Naive thymus-derived CD8-positive, alpha-beta T cell (primary cell): ENCODE measurements at places on chromosomes 1 and 21. TPM values are rescaled to one million over a fixed set of nuclear protein-coding genes. Genes with fewer than 3 reads are reported as not detected.

GRCh38 chr1:39925721-39926342 lies 24.1 kb upstream of the MYCL start:
- H3K4me1 ChIP-seq, result no peaks in the 10 kb centered on the region
- H3K27me3 ChIP-seq, result no peaks in the 10 kb centered on the region
- DNase-seq, result no peak
- H3K36me3 ChIP-seq, result no peaks in the 10 kb centered on the region

Gene SMIM11
- 8.2 TPM for total RNA-seq

GRCh38 chr1:20731057-20731991 lies 1.2 kb downstream of the SH2D5 start:
- no peaks in the 10 kb centered on the region for H3K36me3 ChIP-seq
- H3K4me3 ChIP-seq, result peak overlapping the region; percentile 82
- peaks cover 31% of the 10 kb centered on the region for H3K27me3 ChIP-seq
- H3K4me1 ChIP-seq, result peaks cover 18% of the 10 kb centered on the region

Gene CAPN9
- total RNA-seq, result not detected

Gene BTG3
- 17.7 TPM for total RNA-seq

- H3K27ac ChIP-seq, result no peak overlapping the region
- no peak overlapping the region for H3K4me3 ChIP-seq
- H3K36me3 ChIP-seq, result peaks cover 4% of the 10 kb centered on the region
- H3K4me1 ChIP-seq, result peaks cover 50% of the 10 kb centered on the region
- H3K27me3 ChIP-seq, result no peaks in the 10 kb centered on the region
Observed at GRCh38 chr1:151982300-151983005, 11.2 kb downstream of the S100A10 start.

DNA sequence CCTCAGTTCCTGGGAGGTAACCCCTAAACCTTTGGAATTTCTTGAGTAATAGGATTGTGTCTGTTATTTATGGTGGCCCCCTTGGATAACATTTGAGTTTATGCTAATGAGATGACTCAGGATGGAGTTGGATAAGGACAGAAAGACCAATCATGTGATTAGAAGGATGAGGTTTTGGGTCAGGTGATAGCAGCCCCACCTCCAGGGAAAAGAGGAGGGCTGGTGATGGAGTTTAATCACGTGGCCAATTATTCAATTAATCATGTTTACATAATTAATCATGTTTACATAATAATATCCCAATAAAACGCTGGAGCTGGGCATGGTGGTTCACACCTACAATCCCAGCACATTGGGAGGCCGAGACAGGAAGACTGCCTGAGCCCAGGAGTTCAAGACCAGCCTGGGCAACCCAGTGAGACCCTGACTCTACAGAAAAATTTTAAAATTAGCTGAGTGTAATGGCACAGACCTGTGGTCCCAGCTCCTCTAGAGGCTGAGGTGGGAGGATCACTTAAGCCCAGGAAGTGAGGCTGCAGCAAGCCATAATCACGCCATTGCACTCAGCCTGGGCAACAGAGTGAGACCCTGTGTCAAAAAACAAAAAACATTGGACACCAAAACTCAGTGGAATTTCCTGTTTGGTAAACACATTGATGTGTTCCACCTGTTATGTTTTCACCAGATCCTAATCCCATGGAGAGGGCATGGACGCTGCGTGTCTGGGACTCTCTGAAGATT lies 73.3 kb downstream of the NUP210L start:
- peaks cover under 1% of the 10 kb centered on the region for H3K36me3 ChIP-seq
- no peak overlapping the region for H3K4me3 ChIP-seq
- H3K4me1 ChIP-seq, result no peaks in the 10 kb centered on the region

Gene PRR9
- total RNA-seq, result not detected

- no peak overlapping the region for H3K27ac ChIP-seq
- H3K4me1 ChIP-seq, result no peaks in the 10 kb centered on the region
- DNase-seq, result no peak
- H3K4me3 ChIP-seq, result no peak overlapping the region
- H3K36me3 ChIP-seq, result no peaks in the 10 kb centered on the region
Observed at GRCh38 chr21:33317145-33317544, 7.6 kb upstream of the IFNAR1 start.

Gene ABCA4
- not detected for total RNA-seq

GRCh38 chr1:204633665-204634064 lies 51.9 kb downstream of the LRRN2 start:
- no peak for DNase-seq
- H3K27ac ChIP-seq, result no peak overlapping the region
- H3K4me1 ChIP-seq, result no peaks in the 10 kb centered on the region
- H3K4me3 ChIP-seq, result no peak overlapping the region
- H3K27me3 ChIP-seq, result peaks cover 7% of the 10 kb centered on the region
- no peaks in the 10 kb centered on the region for H3K36me3 ChIP-seq

Gene GPR3
- total RNA-seq, result not detected

GRCh38 chr21:45365608-45366241 lies 39.2 kb upstream of the COL18A1 start:
- peaks cover 2% of the 10 kb centered on the region for H3K4me1 ChIP-seq
- H3K4me3 ChIP-seq, result no peak overlapping the region

DNA sequence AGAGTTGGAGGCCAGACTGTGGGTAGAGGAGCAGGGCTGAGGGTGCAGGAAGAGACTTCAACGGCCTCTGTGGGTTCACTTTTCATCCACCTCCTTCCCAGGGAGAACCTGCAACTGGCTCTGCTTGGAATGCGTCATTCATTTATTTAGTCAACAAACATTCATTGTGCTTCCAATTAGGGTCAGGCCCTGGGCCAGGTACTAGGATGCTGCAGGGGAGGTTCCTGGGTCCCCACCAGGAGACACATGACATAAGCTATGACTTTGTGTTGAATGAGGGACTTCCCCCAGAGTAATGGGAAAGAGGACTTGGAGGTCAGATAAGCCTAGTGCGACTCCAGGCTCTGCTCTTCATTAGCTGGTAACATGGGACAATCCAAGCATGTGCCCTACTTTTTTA lies 46.3 kb upstream of the RPL11 start:
- no peaks in the 10 kb centered on the region for H3K27me3 ChIP-seq
- DNase-seq, result no peak
- H3K4me1 ChIP-seq, result no peaks in the 10 kb centered on the region
- no peak overlapping the region for H3K4me3 ChIP-seq
- no peaks in the 10 kb centered on the region for H3K36me3 ChIP-seq
- H3K27ac ChIP-seq, result no peak overlapping the region

GRCh38 chr1:206739411-206740076 lies 31.0 kb upstream of the IL19 start:
- no peaks in the 10 kb centered on the region for H3K36me3 ChIP-seq
- peaks cover 82% of the 10 kb centered on the region for H3K4me1 ChIP-seq
- H3K27me3 ChIP-seq, result no peaks in the 10 kb centered on the region

Gene CADM3
- total RNA-seq, result not detected

DNA sequence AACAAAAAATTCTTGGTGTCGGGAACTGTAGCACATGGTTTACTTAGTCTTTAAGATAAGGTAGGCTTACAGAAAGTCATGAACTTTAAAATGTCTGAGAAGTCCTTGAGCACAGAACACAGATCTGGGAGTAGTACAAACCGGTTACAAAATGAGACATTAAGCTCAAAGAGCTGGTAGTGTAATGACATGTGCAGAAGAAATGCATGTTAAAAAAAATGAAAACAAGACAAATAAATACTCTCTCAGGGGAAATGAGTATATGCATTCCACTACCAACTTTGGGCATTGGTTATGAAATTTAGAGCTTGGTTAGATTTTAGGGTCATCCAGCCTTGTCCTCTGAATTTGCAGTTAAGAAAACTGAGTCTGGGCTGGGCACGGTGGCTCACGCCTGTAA lies 91.5 kb upstream of the F3 start:
- H3K36me3 ChIP-seq, result no peaks in the 10 kb centered on the region
- H3K27ac ChIP-seq, result no peak overlapping the region
- no peaks in the 10 kb centered on the region for H3K4me1 ChIP-seq

Gene AGBL4
- not detected for total RNA-seq

Gene MARK1
- not detected for total RNA-seq

Gene AADACL3
- not detected for total RNA-seq

Gene C1orf50
- total RNA-seq, result 25.1 TPM

DNA sequence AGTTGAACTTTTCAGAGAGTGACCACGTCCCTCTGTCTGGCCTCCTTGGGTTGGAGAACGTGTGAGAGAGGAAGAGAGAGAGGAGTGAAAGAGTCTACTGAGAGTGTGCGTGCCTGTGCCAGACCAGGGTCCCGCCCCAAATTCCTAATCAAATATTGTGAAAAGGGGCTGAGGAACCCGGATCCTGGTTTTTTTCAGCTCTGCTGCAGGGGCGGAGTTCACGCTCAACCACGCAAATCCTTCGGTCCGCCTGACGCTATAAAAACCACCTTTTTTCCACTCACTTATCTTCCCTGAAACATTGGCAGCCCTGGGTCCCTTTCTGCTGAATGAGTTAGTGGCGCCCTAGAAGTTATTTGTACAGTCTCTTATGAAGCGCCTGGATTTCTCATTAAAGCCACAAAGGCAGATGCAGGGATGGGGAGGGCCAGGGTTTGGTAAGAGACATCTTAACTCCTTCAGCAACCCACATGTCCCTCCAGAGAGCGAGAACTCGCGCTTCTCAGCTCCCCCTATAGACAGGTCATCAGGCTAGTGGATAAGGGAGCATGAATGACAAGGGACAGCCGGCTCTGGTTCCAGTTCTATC lies at the start of gene FMOD:
Gene FMOD (minus strand): TSS at position 86 of the 589 bp plus-strand sequence. CDS start 2,852 bp downstream, outside the sequence.
- no peaks in the 10 kb centered on the region for H3K36me3 ChIP-seq
- DNase-seq, result no peak
- no peak within 1 kb of the TSS for H3K27ac ChIP-seq
- H3K4me3 ChIP-seq, result peak within 1 kb of the TSS; percentile 26
- peaks cover 17% of the 10 kb centered on the region for H3K27me3 ChIP-seq

GRCh38 chr1:245458761-245459174 lies 304.0 kb downstream of the KIF26B start:
- H3K4me1 ChIP-seq, result no peaks in the 10 kb centered on the region
- no peak overlapping the region for H3K4me3 ChIP-seq
- no peaks in the 10 kb centered on the region for H3K27me3 ChIP-seq
- no peak for DNase-seq
- no peaks in the 10 kb centered on the region for H3K36me3 ChIP-seq

- DNase-seq, result no peak
- no peaks in the 10 kb centered on the region for H3K27me3 ChIP-seq
- H3K27ac ChIP-seq, result no peak overlapping the region
- no peak overlapping the region for H3K4me3 ChIP-seq
- H3K4me1 ChIP-seq, result peaks cover 2% of the 10 kb centered on the region
Observed at GRCh38 chr1:113031171-113031933, 41.6 kb upstream of the LRIG2 start.

Gene NFYC
- total RNA-seq, result 65.8 TPM

DNA sequence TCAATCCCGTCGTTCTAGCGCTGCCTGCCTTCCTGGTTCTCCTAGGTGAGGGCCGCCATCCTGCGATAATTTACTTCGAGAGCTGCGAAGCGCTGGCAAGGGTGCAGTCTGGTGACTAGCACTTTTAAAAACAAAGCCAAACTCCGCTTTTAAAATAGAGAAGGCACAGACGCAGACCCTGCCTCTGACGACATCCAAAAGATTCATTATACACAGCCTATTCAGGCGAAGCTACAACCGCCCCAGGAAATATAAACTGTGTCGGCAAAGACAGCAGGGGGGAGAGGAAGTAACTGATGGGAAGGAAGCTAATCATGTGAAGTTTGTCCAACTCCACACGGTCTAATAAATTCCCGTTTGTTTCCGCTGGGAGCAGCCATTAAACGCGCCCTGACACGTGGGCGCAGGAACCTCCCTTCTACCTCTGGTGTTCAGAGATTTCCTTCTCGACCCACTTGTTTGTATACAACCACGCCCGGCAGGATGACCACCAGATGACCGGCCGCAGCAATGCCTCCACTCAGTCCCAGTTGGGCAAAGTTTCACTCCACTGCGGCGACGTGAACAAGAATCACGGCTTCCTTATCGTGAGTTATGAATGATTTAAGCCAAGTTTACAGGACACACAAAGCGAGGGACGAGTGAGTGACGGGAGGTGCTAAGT lies 1.3 kb downstream of the GNG12 start:
- H3K4me3 ChIP-seq, result peak overlapping the region; percentile 85
- no peak for DNase-seq
- H3K27me3 ChIP-seq, result peaks cover 51% of the 10 kb centered on the region
- H3K4me1 ChIP-seq, result peaks cover 13% of the 10 kb centered on the region
- H3K27ac ChIP-seq, result peak overlapping the region; percentile 38
- H3K36me3 ChIP-seq, result no peaks in the 10 kb centered on the region

DNA sequence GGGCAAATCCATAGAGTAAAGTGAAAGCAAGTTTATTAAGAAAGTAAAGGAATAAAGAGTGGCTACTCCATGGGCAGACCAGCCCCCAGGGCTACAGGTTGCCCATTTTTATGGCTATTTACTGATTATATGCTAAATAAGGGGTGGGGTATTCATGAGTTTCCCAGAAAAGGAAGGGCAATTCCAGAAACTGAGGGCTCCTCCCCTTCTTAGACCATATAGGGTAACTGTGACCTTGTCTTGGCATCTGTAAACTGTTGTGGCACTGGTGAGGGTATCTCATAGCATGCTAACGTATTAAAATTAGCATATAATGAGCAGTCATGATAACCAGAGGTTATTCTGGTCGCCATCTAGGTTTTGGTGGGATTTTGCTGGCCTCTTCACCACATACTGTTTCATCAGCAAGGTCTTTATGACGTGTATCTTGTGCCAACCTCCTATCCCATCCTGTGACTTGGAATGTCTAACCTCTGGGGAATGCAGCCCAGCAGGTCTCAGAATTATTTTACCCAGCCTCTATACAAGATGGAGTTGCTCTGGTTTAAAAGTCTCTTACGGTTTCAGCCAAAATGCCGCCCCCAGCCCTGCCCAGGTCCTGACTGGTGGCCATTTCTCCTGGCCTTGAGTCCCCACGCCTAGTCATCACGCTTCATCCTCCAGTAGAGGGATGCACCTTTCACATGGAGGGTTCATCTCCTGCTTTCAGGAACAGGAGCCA lies 982 bp upstream of the TRIM17 start:
- no peaks in the 10 kb centered on the region for H3K36me3 ChIP-seq
- DNase-seq, result no peak
- peak overlapping the region; percentile 84 for H3K4me3 ChIP-seq
- peaks cover 20% of the 10 kb centered on the region for H3K27me3 ChIP-seq

Gene PLEKHN1
- 0.60 TPM for total RNA-seq

Gene LINGO4
- not detected for total RNA-seq

GRCh38 chr1:207825719-207826556 lies 74.1 kb downstream of the CD46 start:
- peak; percentile 88 for DNase-seq
- peaks cover 10% of the 10 kb centered on the region for H3K36me3 ChIP-seq
- peaks cover 97% of the 10 kb centered on the region for H3K4me1 ChIP-seq
- peaks cover 2% of the 10 kb centered on the region for H3K27me3 ChIP-seq

GRCh38 chr1:103949779-103950178 lies 200.1 kb downstream of the AMY1C start:
- DNase-seq, result no peak
- no peak overlapping the region for H3K27ac ChIP-seq
- H3K4me1 ChIP-seq, result no peaks in the 10 kb centered on the region
